ENCODE measurements at places on chromosomes 3 and 15. TPM values are rescaled to one million over a fixed set of nuclear protein-coding genes. Genes with fewer than 3 reads are reported as not detected.

The LRRIQ4 gene
- 0.05 TPM for total RNA-seq

The COL7A1 gene
- total RNA-seq, result 4.4 TPM

The IL17RE gene
- total RNA-seq, result 5.9 TPM

The FOXB1 gene
- 0.05 TPM for total RNA-seq

The DUOXA1 gene
- 0.24 TPM for total RNA-seq
